ENCODE measurements at places on chromosomes 6 and 20.

GRCh38 chr6:73747289-73747688 is 51.3 kb downstream of the CD109 start:
- DNase-seq, result no peak

DNA sequence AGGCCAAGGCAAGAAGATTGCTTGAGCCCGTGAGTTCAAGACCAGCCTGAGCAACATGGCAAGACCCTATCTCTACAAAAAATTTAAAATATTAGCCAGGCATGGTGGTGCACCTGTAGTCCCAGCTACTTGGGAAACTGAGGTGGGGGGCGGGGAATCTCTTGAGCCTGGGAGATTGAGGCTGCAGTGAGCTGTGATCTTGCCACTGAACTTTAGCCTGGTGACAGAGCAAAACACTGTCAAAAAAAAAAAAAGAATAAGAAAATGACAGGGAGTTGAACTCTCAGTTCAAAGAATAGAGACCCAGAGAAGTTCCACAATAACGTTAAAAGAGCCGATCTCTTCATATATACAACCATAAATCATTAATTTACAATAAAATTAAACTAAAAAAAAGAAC is 24.8 kb upstream of the AMD1 start:
- DNase-seq, result no peak

- no peak for DNase-seq
Measured at GRCh38 chr20:59678951-59679350, 74.6 kb downstream of the PHACTR3 start.

DNA sequence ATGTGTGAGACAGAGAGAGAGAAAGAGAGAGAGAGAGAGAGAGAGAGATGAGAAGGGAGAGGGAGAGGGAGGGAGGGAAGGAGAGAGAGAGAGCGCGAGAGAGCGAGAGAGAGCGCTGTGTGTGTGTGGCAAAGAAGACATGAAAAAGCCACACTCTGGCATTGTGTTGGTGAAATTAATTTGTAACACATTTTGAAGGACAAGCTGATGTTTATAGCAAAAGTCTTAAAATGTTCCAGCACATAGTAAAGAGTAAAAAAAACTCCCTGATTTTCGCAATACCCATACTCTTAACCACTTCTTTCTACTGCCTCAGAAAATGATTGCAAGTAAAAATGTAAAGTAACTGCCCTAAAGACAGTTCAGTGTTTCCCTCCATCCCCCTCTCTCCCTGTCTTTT is 56.7 kb downstream of the SLC22A1 start:
- DNase-seq, result no peak

- no peak for DNase-seq
Measured at GRCh38 chr6:79646006-79646405, 14.9 kb downstream of the SH3BGRL2 start.

GRCh38 chr6:28914941-28915340 is 8.8 kb downstream of the TRIM27 start:
- no peak for DNase-seq

GRCh38 chr6:41269716-41270115 is 16.8 kb downstream of the TREM1 start:
- DNase-seq, result no peak

DNA sequence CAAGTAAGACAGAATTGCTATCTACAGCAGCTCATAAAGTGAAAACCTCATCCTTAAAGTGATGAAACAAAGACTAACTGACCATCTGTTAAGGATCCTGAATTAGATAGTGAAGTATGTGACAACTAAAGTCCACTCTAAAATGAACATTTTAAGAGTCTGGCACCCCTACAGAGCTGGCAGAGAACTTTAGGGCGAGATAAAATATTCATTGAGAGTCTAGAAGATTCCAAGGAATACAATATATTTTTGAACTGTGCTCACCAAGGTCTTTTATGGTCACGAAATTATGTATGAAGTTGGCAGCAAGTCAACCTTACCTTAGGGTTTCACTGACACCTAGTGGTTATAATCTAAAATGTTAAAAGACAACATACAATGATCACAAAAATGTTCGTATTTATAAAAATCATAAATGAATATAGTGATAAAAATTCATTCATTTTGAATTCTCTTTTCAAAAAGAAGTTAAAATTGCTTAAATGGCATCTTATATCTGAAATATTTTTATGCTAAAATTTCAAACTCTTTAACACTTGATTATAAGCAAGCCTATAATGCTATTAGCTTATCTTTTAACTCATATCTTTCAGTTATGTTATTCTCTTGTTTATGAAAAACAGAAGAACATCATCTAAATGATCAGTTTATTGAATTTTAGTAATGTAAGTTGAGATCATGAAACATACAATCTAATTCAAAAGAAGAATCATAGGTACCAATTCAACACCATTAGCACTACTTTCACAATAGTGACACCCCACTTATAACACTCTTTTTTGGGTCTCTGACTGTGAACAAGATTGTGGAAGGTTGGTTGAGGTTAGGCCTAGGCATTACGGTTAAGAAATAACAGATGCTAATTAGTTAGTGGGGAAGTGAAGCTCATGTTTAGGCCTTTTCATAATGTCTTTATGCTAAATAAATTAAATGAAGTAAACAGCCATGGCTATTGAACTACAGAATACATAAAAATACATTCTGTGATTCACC is 27.5 kb downstream of the RSPH3 start:
- no peak for DNase-seq

GRCh38 chr6:143125864-143126573 is 65.3 kb downstream of the AIG1 start:
- no peak for DNase-seq

- DNase-seq, result no peak
Measured at GRCh38 chr6:141735126-141735525, 397.6 kb upstream of the GJE1 start.

DNA sequence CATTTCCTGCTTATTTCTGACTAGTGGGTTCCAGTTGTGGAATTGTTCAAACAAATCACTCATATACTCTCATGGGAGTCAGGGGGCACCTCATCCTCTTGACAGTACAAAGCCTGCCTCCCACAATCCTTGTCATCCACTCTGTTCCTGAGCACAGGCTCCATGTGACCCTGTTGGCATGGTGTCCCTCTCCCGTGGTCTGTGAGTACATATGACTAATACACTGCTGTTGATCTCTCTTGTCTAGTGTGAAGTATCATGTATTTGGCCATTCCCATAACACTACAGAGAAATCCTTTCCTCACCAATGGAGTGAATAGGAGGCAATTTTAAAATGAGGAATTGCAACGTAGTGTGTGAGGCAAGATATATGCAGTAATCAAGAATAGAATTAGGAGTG is 185.3 kb downstream of the OGFRL1 start:
- no peak for DNase-seq

GRCh38 chr20:11686820-11687543 is 230.7 kb upstream of the BTBD3 start:
- no peak for DNase-seq

DNA sequence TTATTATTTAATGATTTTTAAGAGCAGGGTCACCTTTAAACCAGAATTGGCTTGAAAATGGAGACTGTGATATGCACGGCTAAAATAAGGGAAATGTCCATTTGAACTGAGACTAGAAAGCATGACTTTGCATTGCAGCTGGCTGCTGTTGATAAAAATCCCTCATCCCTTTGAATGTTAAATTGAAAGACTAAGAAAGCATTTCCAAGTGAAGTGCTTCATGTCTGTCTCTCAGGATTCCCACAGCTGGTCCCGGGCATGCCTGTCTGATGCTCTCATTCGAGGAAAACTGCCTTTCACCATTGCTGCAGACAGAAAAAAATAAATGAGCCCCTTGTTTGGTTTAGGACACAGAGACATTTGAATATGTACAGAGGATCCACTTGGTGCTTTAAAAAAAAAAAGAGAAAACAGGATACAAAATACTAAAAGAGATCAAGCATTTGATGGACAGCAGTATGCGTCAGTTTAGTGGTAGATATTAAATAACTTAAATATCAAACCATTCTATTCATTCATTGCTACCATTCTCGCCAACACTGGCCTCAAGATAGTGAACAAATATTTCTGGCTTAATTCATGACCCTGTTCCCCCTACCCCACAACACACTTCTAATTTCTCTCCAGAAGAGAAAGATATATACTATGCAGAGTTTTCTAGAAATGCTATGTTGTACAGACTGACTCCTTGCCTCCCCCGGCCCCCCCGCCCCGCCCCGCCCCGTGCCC is 55.0 kb downstream of the TBC1D7 start:
- DNase-seq, result no peak

- DNase-seq, result no peak
Measured at GRCh38 chr6:25384234-25384633, 105.1 kb downstream of the CARMIL1 start.

GRCh38 chr20:59985864-59986263 is 27.6 kb downstream of the CDH26 start:
- no peak for DNase-seq

DNA sequence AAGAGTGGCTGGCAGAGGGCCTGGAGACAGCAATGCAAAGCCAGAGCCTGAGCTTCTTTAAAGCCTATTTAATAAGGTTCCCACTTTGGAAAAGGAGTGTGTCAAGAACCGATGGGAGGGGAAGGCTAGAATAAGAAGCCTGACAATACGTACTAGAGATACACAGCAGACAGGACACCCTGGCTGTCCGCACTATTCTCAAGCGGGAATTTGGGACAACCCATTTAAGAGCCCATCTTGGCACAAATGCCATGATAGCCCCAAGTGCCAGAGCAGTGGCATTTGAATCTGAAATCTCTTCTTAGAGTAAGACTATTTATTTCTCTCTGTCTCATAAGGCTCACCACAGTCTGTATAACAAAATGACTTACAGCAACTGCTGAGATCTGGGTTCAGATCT is 3.1 kb downstream of the GMDS start:
- no peak for DNase-seq

DNA sequence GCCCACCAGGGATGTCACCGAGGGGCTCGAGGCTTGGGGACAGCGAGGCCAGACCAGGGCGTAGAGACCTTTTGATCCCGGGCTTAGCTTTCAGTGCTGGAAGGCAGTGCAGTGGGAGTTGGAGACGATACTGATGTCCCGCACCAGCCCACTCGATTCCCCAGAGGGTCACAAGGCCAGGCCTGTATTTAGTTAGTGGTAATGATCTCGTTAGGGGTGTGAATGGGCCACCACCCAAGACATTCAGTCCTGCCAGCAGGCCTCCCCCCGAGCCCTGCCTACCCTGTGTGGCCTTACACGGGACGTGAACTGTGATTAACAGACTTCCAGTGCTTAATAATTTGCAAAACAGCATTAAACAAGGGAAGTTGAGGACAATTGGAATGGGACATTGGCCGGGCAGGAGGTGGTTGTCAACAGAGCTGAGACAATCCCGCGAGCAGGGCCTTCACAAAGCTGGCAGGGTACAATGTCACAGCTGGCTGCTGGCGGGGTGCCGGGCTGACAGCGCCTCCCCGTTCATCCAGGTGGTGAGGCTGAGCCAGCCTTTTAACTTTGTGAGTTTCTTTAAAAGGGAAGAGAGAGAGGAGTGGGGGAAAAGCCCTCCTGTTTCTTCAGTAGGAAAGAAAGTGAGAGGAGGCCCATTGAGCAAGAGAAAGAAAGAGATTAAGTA is 175.3 kb upstream of the RALGAPA2 start:
- no peak for DNase-seq
